Activated CD4-positive, alpha-beta memory T cell treated with anti-CD3 and anti-CD28 coated beads for 36 hours (primary cell): ENCODE measurements at places on chromosomes 13 and 19.

GRCh38 chr13:42747399-42747873 is 33.9 kb upstream of the FAM216B start:
- no peaks in the 10 kb centered on the region for H3K36me3 ChIP-seq
- peaks cover 21% of the 10 kb centered on the region for H3K27me3 ChIP-seq
- H3K4me3 ChIP-seq: no peak overlapping the region
- peaks cover 2% of the 10 kb centered on the region for H3K4me1 ChIP-seq
- no peak overlapping the region for H3K27ac ChIP-seq
- no peak for DNase-seq

DNA sequence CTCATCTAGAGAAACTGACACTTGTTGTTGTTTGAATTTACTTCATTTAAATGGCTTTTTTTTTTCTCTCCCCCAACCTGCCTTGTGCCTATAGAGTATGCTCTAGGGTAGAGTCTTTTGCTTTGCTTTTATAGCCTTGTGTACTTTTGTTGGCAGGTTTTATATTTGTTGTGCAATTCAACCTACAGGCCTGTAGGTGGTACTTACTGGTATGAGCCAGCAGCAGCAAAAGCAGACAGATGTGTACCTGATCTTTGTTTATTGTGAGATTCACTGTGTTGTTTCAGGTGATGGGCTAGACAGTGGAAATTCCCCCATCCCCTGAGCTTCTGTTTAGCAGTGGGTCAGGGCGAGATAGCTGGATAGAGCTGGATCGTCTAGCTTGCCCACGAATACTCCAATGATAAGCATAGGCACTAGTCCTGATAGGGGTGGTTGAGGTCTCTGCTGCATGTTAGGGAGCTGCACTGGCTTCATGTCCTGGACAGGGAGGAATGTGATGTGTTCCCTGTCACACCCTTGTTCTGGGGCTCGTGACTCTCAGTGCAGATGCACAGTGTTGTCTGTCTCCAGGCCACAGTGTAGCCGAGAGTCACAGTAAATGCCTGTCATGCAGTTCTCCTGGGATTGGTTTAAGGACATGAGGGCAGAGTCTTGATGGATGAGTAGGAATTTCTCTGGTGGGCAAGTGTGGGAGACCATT is 21.3 kb downstream of the DNAJC3 start:
- H3K36me3 ChIP-seq: peaks cover 10% of the 10 kb centered on the region
- H3K4me1 ChIP-seq: peaks cover 50% of the 10 kb centered on the region
- DNase-seq: no peak
- H3K4me3 ChIP-seq: no peak overlapping the region
- H3K27ac ChIP-seq: no peak overlapping the region
- no peaks in the 10 kb centered on the region for H3K27me3 ChIP-seq

- no peak overlapping the region for H3K4me3 ChIP-seq
- no peaks in the 10 kb centered on the region for H3K4me1 ChIP-seq
- no peak overlapping the region for H3K27ac ChIP-seq
Measured at GRCh38 chr13:47306991-47307390, 410.1 kb upstream of the HTR2A start.

DNA sequence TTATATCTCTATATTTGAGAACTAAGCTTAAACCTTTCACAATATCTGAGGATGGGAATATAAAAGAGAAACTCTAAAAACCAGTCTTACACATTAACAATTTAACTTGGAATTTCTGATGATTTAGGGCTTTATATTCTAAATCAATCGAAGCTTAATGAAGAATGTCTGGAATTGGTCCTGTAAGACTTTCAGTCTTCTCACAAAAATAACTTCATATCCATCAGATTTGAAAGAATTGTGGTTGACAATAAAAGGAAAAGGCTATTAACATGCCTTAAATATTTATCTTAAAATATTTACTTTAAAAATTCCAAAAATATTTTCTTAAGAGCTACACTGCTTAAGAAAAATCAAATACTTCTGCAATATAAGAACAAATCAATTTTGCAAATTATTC is 27.3 kb downstream of the MYCBP2 start:
- no peaks in the 10 kb centered on the region for H3K27me3 ChIP-seq
- H3K4me1 ChIP-seq: peaks cover 55% of the 10 kb centered on the region
- H3K27ac ChIP-seq: no peak overlapping the region
- no peak for DNase-seq

GRCh38 chr13:113162783-113163685 is 4.6 kb downstream of the PROZ start:
- peaks cover 18% of the 10 kb centered on the region for H3K4me1 ChIP-seq
- H3K27me3 ChIP-seq: no peaks in the 10 kb centered on the region
- H3K36me3 ChIP-seq: peaks cover 7% of the 10 kb centered on the region
- no peak overlapping the region for H3K4me3 ChIP-seq
- H3K27ac ChIP-seq: no peak overlapping the region
- peak; percentile 31 for DNase-seq
